ENCODE measurements at places on chromosomes 5 and 9.

- DNase-seq, result no peak
Observed at GRCh38 chr5:169670769-169671525, 33.9 kb downstream of the DOCK2 start.

DNA sequence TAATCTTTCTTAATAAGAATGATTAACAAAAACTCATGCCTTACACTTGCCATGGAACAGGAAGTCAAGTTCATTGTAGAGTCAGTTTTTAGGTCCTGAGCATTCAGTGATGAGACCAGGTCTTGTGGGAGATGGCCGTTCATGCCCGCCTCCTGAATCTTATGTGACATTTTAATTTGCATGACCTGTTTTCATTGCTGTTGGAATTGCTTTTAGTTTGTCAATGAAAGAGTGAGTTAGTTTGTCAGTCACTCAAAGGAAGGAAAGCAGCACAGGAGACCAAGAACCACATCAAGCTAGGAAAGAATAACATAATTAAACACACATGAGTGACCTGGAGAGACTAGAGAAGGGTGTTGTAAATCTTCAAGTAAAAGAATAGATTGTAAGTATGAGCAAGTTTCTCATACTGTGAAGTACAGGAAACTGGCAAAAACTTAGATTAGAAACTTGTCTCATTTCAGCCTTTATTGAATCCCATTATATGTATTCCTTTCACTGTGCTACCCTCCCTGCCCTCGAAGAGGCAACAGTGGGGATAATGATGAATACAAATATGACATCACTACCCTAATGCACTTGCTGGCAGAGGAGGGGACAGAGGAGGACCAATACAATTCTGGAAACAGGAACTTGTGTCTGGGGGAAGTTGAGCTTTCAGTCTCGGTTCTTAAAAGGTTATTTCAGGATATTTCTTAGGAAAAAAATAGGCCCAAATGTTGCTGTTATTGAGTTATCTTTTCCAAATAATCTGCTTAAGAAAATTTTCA, 64.3 kb upstream of the C6 start:
- DNase-seq, result peak; percentile 50

DNA sequence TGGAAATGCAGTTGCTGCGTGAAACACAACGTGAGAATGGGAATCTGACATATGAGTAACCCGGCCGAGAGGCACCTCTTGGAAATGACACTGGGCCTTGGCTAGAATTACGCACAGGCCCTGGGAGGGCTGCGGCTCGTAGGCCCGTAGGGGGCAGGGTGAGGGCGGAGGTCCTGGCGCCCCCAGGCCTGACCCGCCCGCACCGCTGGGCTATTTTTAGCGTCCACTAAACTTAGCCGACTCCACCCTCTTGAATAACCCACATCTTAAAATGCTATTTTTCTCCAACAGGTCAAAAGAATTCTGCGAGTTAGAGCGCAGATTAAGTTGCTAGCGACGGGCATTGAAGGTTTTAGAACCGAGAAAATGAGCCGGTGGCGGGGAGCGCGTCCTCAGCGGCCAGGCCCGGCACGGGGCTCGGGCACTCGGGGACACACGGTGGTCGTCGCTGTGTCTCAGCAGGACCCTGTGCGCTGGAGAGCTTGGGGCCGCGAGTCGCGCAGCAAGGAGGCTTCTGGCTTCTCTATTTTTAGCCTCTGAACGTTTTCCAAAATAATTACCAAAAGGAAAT, 168.5 kb downstream of the AUH start:
- peak; percentile 79 for DNase-seq

DNA sequence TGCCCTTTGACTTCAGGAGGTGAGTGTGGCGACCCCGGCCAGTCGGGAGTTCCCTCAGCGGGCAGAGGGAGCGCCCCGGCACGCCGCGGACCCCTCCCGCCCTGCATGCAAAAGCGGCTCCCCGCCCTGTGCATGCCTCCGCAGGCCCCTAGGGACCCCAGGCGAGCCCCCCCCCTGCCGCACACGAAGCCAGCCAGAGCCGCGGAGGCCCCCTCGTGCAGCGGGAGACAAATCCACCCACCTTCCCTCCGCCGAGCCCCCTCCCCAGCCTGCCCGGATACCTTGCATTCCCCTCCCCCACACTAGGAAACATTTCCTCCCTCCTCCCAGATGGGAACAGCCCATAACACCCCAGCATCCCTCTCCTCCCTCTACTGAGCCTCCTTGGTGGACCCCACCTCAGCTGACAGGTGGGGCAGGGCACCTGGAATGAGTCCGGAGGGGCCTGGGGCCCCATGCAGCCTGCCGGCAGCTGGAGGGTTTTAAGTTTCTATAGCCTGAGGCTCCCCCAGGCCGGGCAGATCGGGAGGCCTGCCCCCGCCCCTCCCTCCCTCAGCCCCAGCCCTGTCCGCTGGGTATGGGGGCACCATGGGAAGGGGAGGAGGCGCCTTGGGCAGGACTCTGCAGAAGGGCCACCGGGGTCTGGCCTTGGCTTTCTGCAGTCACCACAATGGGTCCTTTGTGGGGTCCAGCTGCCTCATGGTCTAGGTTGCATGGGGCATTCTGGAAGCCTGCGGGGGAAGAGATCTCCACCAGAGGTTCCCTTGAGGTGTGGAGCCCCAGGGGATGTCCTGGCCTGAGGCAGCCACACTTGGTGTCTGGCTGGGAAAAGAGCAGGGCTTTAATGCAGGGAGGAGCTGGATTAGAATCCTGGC, 601 bp downstream of the ERGIC1 start:
- DNase-seq, result peak; percentile 81

- DNase-seq, result peak; percentile 86
Observed at GRCh38 chr5:11903614-11904264, 507 bp downstream of the CTNND2 start.

GRCh38 chr9:69943148-69943806, 100.4 kb upstream of the MAMDC2 start:
- no peak for DNase-seq

DNA sequence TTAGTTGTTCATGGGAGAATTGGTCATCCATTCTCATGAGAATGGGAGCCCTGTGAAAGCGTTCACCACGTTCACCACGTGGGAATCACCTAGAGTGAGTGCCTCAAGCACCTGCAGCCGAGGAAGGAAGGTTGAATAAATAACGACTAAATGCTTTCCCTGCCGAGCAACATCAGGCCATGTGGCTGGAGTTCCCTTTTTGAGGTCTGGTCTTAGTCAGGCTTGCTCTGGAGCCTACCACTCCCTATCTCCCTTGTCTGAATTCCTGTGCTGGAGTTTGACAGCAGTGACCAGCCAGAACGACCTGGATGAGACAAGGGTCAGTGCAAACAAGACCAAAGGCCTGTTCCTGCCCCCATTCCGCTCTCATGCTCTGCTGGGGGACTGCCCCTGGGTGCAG, 28.5 kb downstream of the KCNMB1 start:
- no peak for DNase-seq

DNA sequence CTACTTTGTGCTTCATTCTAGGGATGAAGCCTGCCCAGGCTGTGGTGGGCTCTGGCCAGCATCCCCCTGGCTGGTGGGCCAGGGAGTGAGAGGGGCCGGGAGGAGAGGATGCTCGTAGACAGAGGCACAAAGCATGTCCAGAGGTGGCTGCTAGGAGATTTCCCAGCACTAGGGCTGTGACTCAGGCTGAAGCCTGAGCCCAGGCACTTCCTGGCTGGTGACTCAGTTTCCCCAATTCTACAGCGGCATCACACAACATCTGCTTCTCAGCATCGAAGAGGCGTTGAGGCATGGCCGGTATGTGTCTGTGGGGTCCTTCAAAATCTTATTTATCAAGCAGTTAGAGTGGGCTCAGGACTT, 55.6 kb downstream of the DUSP1 start:
- DNase-seq, result no peak

Data from eye (tissue), 1 donor.